Right ventricle myocardium inferior (tissue), 1 donor: ENCODE measurements at places on chromosomes 6 and 20.

GRCh38 chr6:143155681-143156080, 95.0 kb downstream of the AIG1 start:
- no peak for DNase-seq

- no peak for DNase-seq
Observed at GRCh38 chr6:39338397-39338796, 15.9 kb upstream of the KCNK16 start.

GRCh38 chr6:79813854-79814709, 133.3 kb downstream of the ELOVL4 start:
- no peak for DNase-seq

DNA sequence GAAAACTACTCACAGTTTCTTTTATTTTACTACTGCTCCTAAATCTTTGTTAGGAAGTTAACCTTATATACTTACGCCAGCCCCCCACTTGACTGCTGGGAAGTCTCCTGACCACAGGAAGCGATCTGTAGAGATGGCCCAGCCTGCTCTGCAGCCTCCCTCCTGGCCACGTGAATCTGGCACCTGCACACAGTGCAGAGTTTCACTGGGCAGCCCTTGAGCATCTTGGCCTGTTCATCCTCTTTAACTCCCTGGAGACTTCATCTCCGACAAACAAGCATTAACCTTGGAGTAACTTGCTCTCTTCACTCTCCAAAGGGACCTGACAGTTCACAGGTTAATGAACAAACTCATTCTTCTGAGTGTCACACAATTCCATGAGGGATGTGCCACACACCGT, 294.1 kb downstream of the BTBD9 start:
- no peak for DNase-seq

- DNase-seq: no peak
Observed at GRCh38 chr20:52054123-52054522, 137.5 kb downstream of the ZFP64 start.
